ENCODE measurements at places on chromosomes 3 and 15.

DNA sequence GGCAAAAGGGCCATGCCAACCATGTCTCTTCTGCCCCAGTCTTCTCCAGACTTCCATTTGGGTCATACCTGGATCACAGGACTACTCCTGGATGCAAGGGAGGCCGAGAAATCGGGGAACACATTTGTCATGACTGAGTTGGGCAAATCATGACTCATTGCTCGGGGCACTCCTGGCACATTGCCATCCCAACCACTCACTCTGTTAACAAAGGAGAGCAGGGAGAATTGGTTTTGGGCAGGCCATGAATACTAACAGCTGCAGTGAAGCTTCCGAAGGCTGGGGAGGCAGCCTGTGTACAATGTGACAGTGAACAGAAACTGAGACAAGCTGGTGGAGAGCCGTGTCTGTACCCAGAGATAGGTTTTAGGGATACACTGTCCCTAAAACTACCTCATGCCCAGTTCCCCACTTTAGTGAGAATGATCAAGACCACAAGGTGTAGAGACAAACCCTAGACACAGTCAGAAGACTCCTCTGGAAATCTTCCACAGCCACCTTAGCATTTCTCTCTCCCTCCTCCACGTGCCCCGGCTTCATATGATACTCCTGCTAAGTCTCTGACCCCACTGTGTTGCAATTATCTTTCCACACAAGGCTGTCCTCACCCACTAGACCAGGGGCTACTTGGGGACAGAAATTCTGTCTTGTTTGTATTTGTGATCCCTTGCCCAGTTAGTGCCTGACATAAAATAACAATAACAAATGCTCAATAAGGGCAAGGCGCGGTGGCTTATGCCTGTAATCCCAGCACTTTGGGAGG is 10.5 kb upstream of the BUB1B start:
- peak; percentile 99 for DNase-seq

DNA sequence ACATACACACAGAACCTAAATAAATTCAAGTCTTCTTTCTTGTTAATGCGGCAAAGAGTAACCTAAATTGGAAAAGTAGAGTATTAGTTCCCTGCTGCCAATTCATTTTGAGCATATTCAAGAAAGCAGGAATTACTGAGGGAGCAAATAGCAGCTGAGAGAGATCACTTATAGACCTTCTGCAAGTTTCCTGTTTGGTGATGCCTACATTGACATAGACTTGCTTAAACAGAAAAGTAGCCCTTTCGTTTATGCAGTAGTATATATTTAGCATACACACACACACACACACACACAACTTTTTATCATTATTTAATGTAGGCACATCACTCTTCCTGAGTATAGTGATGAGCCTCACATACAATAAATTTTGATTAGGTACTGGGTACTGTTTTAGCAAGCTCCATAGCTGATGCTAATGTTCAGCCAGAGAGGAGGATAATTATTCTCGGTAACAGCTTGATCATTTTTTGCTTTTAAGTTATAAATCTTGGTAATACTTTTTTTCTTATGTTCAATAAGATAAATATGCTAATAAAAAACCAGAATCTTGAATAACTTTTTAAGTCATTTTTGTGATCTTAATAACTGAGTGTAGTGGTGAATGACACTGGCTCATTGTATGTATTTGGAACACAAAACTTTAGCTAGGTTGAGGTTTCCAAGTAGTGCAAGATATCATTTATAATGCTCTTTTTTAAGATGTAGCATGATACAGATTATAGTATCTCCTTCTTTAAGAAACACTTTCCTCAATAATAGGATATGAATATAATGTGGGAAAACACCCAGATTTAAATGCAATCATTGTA is 174.7 kb downstream of the MBNL1 start:
- no peak for DNase-seq

DNA sequence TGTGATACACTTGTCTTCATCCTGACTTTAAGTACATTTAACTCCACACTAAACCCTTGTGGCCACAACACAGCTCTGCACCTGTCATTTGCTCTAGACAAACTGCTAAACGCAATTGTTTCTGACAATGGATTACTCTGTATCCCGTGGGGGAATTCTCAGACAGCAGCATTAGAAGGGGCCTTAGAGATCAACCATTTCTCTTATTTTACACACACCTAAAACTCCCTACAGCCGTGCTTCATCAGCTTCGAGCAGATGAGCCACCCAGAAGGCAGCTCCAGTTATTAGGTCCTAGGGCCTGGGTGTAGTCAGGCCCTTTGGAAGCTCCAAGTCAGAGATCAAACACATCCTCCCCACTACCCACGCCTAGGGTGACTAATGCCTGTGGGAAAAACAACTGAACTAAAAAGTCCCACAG is 1.3 kb upstream of the IL12A start:
- DNase-seq, result peak; percentile 89

DNA sequence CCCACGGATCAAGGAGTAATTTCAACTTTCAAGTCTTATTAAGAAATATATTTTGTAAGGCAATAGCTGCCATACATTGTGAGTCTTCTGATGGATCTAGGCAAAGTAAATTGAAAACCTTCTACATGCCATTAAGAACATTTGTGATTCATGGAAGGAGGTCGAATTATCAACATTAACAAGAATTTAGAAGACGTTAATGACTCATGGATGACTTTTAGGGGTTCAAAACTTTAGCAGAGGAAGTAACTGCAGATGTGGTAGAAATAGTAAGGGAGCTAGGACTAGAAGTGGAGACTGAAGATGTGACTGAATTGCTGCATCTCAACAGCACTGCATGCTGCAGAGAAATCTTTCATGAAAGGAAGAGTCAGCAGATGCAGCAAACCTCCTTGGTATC is 48.1 kb upstream of the DCUN1D1 start:
- no peak for DNase-seq

GRCh38 chr3:106822204-106822603 is 555.0 kb upstream of the CCDC54 start:
- no peak for DNase-seq

- DNase-seq, result no peak
Measured at GRCh38 chr3:41362638-41363559, 163.6 kb downstream of the CTNNB1 start.

- no peak for DNase-seq
Measured at GRCh38 chr3:164748626-164749025, 329.7 kb downstream of the SI start.

DNA sequence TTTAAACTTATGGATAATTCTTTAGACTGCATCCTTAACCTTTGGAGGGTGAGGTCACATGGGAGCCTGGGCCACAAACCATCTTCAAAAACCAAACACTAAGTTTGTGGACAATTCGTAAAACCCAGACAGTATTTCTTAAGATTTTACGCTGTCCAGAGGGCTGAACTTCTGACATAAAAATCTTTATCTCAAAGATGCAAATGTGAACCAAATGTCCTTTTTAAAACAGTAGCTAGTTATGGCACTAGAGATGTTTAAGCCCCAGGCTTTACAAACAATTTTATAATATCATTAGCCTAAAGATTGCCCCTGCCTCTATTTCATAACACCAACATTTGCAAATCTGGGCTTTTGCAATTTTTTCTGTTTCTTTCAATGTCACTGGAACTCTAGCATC is 287.2 kb downstream of the SATB1 start:
- no peak for DNase-seq

DNA sequence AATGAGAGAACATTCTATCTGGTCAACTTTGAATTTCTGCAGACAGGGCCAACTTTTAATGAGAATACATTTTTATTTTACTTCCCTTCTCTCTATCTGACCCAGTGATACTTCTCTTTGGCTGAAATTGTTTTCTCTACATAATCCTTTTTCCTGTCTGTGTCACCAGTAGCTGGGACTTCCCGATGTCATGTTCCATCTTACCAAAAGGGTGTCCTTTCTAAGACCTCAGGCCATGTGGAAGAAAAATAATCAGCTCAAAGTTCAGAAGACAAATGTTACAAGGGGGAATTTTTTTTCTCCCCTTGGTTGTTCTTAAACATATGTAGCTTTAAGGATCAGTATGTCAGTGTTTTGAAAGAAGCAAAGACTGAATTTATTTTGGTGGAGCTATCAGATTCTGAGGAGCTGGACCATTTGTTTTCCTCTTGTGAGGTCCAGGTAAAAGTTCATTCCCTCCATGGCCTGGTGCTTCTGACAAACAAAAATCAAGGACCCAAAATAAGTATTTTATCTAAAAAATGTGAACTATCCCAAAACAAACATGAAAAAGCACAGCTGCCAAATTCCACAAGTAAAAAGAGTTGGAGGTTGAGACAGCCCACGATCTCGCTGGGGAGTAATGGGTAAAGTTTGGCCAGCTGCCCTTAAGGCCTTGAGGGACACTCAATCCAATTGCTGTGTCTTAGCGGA is 859.4 kb upstream of the NR2F2 start:
- DNase-seq, result peak; percentile 49

DNA sequence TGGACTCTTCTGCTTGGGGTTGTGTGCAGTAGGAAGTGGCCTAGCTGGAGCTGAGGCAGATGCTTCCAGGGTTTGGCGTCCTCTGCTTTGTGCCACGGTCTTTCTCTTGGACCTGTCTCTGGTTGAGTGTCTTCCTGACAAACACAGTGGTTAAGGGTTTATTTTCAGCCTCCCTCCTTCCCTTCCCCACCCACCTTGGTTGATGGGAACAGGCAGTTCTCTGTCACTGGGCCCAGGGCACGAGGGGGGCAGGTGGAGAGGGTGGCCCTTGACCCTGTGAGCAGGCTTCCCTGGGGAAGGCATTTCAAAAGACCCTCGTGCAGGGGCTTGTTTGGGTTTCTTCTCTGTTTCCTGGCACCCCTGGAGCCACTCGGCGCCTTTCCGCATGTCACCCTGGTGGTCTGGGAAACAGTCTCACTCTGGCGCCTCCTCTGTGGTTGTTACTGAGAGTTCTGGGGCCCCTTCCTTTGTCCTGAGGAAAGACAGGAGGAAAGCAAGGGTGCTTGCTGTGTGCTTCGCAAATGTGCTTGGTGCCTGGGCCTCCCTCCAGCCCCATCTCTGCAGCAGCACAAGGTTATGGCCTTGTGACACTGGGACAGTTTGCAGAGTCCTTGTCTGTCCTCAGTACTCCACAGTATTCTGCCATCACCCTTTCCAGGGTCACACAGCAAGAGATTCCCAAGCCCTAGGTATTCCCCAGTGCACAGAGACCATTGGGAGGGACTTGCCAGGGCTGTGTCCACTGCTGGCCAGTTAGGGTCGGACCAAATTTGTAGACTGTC is 10.3 kb upstream of the STAB1 start:
- no peak for DNase-seq

GRCh38 chr3:177610686-177611633 is 413.7 kb upstream of the TBL1XR1 start:
- DNase-seq, result no peak

DNA sequence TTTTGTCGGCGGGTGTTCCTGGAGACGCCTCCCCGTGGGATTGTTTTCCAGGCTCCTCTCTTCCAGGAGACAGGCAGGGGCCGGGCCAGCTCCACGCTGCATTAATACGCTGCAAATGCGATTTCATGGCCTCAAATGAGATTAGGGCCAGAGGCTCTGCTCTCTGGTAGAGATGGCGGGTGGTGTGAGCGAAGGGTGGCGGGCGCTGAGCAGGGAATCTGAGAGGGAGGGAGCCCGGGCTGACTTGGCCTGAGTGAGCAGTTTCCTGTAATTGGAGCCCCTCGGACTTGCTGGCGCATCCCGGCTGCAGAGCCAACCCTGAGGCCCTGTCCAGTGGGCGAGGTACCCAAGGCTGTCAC is 7.4 kb upstream of the CCDC33 start:
- no peak for DNase-seq

GRCh38 chr3:99635348-99635747 is 3.0 kb upstream of the COL8A1 start:
- DNase-seq, result no peak

- DNase-seq, result no peak
Measured at GRCh38 chr3:63654211-63654610, 1.7 kb downstream of the SNTN start.

DNA sequence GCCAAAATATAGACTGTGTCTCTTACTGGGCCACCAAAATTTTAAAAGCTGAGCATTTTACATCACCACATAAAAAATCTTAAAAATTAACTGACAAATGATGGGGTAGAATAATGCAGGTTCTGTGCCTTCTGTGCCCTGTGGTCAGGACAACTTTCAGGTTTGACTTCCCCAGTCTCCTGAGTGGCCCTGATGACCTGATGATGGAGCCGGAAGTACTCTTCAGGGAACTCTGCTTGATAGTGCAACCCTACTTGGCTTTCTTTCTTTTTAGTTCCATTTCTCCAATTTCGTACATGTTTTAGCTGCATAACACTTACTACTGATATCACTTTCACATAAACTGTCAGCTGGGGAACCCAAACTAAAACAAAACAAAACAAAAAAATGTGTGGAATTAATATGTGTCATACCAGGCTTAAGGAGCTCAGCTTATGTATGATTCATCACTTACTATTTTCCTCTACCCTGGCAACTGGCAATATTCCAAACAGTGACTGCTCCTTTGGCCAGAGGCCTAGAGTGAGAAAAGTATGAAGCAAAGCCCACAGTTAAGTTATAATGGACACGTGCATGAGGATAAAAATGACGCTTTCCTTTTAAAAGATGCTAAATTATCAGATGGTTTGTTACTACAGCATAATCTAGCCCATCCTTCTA is 194.3 kb downstream of the BCHE start:
- DNase-seq, result peak; percentile 98

GRCh38 chr3:25533399-25533798 is 105.3 kb downstream of the RARB start:
- no peak for DNase-seq

DNA sequence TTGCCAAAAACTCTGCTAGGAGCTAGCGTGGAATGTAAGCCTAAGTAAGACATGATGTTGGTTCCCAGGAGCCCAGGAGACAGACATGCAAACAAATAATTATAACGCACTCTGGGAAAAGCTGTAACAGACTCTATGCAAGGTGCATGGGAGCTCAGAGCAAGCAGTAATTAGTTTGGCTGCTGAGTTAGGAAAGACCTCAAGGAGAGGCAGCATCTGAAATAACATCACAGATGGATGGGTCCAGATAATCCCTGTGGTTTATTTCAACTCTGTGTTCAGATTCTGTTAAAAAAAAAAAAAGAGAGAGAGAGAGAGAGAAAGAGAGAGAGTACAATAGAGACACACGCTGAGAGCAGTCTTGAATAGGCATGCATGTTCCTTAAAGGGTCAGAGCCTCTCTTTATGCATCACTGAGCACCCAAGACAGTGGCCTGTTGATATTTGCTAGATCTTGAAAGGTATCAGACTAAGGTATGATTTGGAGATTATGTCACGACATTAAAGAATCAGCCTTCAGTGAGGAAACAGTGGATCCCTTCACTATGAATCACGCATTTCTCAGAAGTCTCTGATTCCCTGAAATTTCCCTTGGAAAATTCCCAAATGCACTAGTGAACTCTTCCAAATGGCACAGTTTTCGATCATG is 124.4 kb upstream of the LIPC start:
- peak; percentile 37 for DNase-seq

Measured in myocyte (in vitro differentiated cells).